ENCODE measurements at places on chromosomes 6 and 20. TPM values are rescaled to one million over a fixed set of nuclear protein-coding genes. Genes with fewer than 3 reads are reported as not detected.

Gene CUTA
- 134 TPM for total RNA-seq

DNA sequence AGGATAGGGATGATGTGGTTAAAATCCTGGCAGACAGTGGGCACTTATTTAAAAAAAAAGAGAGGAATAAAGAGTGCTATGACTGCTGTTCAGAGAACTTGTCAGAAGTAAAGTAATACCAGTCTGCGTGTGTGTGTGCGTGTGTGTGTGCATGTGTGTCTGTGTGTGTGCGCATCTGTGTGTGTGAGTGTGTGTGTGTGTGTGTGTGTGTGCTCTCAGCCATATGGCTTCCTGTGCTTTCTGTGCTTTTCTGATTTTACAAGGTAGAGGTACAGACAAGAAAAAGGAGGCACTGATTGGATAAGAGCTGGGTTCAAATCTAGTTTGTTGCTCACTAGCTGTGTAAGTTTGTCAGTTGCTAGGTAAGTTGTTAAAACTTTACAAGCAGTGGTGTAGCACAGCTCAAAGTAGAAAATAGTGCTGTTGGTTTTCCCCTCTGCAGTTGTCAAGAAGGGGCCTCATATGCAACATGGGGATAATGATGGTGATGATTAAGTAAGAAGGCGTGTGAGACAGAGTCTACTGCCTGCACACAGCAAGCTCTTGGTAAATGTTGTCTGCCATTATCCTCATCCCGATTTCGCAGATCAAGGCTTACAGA lies 155.3 kb upstream of the ZNF217 start:
- no peak for DNase-seq

Gene CD109
- 3.2 TPM for total RNA-seq

DNA sequence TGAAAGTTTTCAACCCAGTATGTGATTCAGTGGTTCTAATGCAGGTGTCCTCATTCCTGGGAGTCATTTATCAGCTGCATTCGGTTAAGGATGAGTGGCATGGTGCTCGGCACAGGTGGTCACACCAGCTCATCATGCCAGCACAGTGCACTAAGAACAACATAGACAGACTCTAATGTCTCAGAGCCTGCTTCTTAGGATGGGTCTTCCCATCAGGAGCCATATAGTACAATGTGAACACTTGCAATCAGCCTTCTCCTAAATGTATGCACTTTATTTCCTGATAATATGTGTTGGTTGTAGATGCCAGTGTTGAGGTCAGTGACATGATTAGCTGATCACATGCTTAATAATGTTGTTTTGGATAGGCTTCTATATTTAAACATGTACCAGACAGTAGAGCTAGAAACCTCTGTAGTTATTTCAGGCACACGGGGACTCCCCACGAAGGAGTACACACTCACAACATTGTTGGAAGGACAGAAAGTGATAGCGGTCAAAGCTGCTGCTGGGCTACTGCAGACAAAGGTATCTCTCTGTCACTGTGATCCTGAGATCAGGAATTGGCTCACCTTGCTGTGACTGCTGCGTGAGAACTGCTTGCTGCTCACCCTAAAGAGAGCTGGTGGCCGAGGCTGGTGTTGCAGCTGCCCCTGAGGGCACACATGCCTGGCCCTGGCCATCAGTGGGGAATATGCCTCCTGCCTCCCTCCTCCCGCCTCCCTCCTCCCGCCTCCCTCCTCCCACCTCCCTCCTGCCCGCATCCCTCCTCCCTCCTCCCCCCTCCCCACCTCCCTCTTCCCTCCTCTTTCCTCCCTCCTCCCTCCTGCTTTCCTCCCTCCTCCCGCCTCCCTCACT lies 195.4 kb downstream of the SMOC2 start:
- no peak for DNase-seq

DNA sequence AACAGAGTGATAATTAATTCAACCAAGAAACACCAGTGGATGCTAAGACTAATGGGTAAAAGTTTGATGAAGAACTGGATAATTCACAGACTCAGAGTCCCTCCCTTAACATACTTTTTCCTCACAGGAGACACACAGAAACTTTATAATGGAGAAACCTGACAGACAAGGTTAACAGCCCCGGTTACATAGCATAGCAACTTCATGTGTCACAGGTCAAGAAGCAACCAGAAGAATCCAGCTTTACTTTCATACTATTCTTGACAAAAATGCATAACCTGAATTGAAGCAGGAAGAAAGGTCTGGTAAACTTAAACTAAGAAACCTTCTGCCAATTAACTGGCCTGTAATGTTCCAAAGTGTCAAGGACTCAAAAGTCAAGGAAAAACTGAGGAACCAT lies 375.9 kb downstream of the RNF144B start:
- no peak for DNase-seq

DNA sequence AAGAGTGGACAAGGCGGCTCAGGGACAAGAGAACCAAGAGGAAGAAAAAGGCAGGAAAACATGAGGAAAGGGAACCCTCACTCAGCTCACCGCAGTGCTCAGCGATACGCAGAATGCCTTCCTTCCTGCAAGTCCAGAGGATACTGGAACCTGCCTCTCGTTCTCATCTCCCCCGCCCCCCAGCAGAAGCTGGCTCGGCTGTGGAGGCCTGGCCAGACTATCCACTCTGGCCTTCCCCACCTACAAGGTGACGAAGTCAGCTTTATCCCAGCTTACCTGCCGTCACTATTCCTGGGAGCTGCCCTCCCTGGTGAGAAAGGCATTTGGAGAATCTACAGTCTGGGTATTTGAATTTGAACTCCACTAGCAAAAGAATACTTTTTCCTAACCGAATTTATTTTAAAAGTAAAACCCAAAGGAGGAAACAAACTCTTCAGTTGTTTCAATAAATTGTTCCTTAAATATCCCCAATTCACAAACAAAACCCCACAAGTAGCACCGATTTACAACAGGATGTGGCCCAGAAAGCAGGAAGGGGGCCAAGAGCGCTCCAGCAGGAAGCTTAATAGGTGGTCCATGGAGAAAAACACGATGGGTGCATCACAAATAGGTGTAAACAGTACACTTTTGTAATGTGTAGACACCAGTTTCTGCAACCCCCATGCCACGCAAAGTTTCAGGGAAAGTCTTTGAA lies 2.1 kb upstream of the DIDO1 start:
- DNase-seq, result no peak

DNA sequence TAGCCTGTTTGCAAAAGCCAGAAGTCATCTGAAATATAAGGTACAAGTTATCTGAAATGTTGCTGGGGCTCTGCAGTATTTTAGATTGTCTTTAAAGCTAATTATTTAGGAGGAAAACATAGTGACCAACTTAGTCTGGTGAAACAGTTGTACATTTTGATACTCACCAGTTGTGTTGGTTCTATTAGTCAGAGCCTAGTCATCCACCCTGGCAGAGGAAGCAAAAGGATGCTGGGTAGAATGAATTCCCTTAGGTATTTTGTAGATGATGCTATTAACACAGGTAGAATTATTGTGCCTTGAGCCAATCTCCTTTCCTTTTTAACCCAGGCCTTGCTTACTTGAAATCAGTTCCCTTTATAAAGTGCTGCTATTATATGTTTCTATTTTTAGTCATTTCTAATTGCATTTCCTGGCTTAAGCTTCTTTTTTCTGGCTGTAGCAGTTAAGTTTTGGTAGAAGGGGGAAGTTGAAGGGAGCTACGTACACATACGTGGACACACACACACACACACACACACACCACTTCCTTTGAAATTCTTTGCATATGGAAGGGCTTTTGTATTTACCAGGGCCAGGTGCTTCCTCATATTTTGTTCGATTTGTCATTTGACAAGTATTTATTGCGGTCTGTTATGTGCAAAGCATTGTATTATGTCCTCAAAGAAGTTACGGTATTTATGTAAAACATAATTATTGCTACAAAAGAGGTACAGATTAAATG lies 82.4 kb downstream of the RTN4IP1 start:
- no peak for DNase-seq

GRCh38 chr6:22145376-22145775 lies 151.5 kb downstream of the PRL start:
- DNase-seq, result no peak

DNA sequence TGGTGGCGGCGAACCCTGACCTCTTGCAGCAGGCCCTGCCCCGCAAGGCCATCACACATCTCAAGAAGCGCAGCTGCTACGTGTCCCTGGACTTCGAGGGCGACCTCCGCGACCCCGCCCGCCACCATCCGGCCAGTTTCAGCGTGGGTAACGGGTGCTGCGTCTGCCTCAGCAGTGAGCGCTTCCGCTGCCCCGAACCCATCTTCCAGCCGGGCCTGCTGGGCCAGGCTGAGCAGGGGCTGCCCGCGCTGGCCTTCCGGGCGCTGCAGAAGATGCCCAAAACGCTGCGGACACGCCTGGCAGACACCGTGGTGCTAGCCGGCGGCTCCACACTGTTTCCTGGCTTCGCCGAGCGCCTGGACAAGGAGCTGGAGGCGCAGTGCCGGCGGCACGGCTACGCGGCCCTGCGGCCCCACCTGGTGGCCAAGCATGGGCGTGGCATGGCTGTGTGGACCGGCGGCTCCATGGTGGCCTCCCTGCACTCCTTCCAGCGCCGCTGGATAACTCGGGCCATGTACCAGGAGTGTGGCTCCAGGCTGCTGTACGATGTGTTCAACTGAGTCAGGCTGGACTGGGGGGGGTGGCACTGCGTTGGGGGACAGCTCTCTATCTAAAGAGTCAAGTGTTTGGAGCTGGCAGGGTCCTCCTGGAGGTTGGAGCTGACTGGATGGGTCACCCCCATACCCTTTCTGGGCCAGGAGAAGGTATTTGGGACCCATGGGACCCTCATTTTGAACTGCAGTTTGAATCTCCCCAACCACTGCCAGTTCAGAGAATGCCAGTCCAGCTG lies 1.1 kb downstream of the ACTL10 start:
- peak; percentile 89 for DNase-seq

Gene AGER
- total RNA-seq, result 6.0 TPM

GRCh38 chr6:56318851-56319250 lies 71.5 kb upstream of the COL21A1 start:
- DNase-seq, result no peak

DNA sequence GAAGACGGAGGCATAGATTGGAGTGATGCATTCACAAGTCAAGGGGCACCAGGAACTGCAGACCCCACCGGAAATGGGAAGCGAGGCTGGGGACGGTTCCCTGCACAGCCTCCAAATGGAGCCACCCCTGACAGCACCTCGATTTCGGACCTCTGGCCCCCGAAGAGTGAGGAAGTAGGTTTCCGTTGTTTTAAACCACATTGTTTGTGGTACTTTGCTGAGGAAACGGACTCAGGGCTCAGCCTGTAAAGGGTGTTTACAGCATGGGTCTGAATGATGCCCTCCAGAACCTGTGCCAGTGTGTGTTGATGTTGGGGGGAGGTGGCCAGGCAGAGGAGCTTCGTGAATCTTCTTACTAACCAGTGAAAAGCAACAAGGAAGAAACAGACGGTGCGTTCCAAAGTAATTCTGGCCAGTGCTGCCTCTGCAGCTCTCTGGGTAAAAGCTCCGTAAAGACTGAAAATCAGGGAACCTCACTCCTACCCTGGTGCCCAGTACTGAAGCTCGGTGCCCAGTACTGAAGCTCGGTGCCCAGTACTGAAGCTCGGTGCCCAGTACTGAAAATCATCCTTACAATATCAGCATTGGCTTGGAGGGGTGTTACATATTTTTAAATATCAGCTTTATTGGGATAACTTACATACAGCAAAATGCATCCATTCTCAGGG lies 30.1 kb upstream of the CCR6 start:
- DNase-seq, result peak; percentile 69

DNA sequence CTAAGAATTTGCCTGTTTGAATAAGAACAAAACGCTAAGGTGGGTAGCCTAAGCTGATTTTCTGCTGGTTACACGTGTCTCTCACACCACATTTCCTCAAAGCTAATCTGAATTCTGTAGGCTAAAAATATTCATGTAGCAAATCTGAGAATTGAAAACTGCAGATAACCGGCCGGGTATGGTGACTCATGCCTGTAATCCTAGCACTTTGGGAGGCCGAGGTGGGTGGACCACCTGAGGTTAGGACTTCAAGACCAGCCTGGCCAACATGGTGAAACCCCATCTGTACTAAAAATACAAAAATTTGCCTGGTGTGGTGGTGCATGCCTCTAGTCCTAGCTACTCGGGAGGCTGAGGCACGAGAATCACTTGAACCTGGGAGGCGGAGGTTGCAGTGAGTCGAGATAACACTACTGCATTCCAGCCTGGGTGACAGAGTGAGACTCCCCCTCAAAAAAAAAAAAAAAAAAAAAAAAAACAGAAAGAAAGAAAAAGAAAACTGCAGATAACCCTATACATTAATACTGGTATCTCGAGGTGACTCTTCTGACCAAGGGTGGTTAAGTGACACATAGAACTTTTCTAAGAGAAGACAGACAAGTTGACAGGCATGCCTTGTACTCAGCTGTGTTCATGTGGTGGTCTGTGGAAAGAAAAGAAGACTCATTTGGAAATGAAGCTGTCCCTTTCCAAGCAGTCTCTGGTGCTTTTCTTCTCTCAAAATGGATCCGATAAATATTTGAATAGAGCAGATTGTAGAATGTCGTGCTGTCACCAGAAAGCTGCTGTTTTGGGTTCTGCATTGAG lies 24.7 kb upstream of the ASXL1 start:
- no peak for DNase-seq

DNA sequence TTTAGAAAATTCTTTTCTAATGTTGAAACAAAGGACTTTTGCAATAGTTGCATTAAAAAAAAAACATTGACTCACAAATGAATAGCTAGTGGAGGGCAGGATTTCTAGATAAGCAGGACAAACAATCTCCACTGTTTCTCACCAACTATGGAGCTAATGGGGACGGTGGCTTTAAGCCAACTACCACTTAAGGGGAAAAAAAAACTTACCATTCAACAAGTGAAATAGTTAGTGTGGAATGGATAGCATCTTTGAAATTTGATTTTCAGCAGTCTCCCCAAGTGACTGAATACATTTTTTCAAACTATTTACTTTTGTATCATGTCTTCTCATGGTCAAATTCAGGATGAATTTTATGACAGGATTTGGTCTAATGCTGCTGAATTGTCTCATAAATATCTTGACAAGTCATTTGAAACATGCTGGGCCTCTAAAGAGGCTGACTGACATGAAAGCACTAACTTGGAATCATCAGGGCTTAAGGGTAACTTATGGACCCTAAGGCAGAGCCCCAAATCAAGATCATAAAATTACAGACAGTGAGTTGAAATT lies 100.5 kb downstream of the EYA4 start:
- no peak for DNase-seq

Gene HRH3
- total RNA-seq, result 0.27 TPM

- no peak for DNase-seq
These were observed 17.8 kb upstream of the FKBP5 start for GRCh38 chr6:35706468-35706867.

DNA sequence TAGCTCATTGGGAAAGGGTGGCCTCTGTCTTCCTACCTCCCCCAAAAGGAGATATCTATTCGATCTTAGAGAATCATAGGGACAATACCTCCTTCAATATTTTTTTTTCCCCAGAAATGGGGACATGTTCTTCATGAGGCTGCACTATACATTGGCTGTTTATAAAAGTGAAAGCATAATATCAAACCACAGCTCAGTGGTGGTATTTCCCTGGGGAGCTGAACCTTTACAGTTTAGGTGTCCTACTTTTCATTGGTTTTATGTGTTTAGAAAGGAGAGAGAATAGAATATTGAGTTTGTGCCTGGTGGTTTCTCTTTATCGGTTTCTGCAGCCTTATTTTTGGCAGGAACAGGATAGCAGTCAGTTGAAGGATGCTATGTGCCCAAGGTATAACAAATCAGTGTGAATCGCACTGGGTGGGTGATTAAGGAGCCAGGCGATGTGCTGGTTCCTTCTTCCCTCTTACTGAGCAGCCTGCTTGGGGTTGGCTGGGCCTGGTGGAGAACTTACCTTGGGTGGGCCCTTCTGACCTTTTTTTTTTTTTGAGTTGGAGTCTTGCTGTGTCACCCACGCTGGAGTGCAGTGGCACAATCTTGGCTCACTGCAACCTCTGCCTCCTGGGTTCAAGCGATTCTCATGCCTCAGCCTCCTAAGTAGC lies 25.2 kb downstream of the UST start:
- DNase-seq, result no peak
